ENCODE measurements at places on chromosomes 16 and 17. TPM values are rescaled to one million over a fixed set of nuclear protein-coding genes. Genes with fewer than 3 reads are reported as not detected.

- no peak overlapping the region for H3K4me3 ChIP-seq
- no peaks in the 10 kb centered on the region for H3K4me1 ChIP-seq
- no peak overlapping the region for H3K27ac ChIP-seq
- H3K27me3 ChIP-seq = no peaks in the 10 kb centered on the region
- DNase-seq = no peak
- no peaks in the 10 kb centered on the region for H3K36me3 ChIP-seq
These were observed 266.3 kb downstream of the FOXL1 start for GRCh38 chr16:86844695-86845094.

Gene COPZ2
- 5.5 TPM for total RNA-seq

GRCh38 chr16:84876873-84877606 is 57.3 kb downstream of the CRISPLD2 start:
- no peak for DNase-seq
- no peaks in the 10 kb centered on the region for H3K36me3 ChIP-seq
- H3K27me3 ChIP-seq = no peaks in the 10 kb centered on the region

Gene SOCS1
- total RNA-seq = 8.3 TPM

Gene OTOA
- 0.28 TPM for total RNA-seq

GRCh38 chr16:55369151-55369550 is 45.1 kb downstream of the IRX6 start:
- no peak for DNase-seq
- H3K4me1 ChIP-seq = no peaks in the 10 kb centered on the region
- H3K27ac ChIP-seq = no peak overlapping the region
- no peaks in the 10 kb centered on the region for H3K36me3 ChIP-seq

Gene CRYBA1
- 0.38 TPM for total RNA-seq

GRCh38 chr16:11252482-11252931 is 3.5 kb downstream of the SOCS1 start:
- peak overlapping the region; percentile 62 for H3K27ac ChIP-seq
- H3K4me1 ChIP-seq = peaks cover 16% of the 10 kb centered on the region
- no peak for DNase-seq
- H3K4me3 ChIP-seq = peak overlapping the region; percentile 82

DNA sequence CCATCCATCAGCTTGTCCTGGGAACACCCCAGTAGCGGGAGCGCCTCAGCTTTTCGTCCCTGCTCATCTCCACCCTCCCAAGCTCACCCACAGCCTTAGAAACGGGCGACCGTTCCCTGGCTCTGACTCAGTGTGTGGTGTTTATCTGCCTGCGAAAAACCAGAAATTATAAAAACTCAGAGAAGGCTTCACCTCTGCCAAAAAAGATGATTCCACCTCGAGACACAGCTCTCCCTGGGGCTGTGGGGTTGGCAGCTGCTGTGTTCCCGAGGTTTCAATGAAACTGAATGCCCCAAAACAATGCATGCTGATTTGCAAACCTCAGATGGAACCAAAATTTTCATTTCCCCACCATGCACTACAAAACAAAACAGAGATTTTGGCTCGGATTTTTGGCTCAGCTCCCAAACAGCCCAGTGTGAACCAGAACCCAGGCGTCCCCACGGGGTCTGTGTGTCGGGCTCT is 62.4 kb upstream of the MED9 start:
- DNase-seq = no peak
- no peak overlapping the region for H3K27ac ChIP-seq
- H3K27me3 ChIP-seq = no peaks in the 10 kb centered on the region
- peaks cover 11% of the 10 kb centered on the region for H3K4me1 ChIP-seq
- H3K4me3 ChIP-seq = no peak overlapping the region

DNA sequence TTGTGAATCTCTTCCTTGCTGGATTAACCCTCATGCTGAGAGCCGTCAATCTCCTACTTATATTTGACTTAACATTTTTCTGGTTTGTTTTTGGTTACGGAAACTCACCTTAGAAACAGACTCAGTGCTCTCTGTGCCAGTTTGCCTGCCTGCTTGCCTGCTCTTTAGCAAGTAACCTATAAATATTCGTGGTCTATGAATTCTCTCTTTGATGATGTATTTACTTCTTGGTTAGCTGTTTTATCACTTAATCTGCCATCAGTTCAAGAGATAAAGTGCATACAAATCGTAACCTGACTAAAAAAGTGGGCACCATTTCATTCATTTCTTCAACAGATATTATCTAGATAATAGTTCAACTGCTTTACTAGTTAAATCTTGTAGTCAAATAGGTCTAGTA is 26.7 kb downstream of the CYB5B start:
- DNase-seq = no peak
- peaks cover 7% of the 10 kb centered on the region for H3K36me3 ChIP-seq
- H3K27ac ChIP-seq = no peak overlapping the region
- H3K4me1 ChIP-seq = no peaks in the 10 kb centered on the region
- no peaks in the 10 kb centered on the region for H3K27me3 ChIP-seq

DNA sequence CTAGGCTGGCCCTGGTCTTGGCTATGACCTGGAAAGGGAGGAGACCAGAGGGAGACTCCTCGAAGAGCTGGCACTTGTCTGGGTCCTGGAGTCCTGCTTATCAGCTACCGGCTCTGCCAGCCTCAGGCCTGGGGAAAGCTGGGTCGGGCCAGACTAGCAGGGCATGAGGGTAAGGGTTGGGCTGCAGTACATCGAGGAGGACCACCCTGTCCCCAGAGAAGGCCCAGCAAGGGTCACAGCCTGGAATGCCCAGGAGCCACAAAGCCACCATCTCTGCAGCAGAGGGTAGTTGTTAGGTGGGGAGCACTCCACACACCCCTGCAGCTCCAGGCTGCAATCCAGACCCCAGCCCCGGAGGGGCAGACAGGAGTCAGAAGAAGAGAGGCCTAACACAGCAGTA is 54.0 kb downstream of the SLC6A2 start:
- no peak overlapping the region for H3K27ac ChIP-seq
- H3K4me3 ChIP-seq = no peak overlapping the region
- H3K36me3 ChIP-seq = no peaks in the 10 kb centered on the region
- H3K27me3 ChIP-seq = no peaks in the 10 kb centered on the region

- H3K4me1 ChIP-seq = peaks cover 7% of the 10 kb centered on the region
- H3K27me3 ChIP-seq = no peaks in the 10 kb centered on the region
- no peak overlapping the region for H3K4me3 ChIP-seq
- no peak for DNase-seq
- H3K27ac ChIP-seq = no peak overlapping the region
These were observed 30.8 kb downstream of the NMT1 start for GRCh38 chr17:45091778-45092425.

GRCh38 chr17:65362826-65363225 is 198.6 kb downstream of the AXIN2 start:
- no peak overlapping the region for H3K27ac ChIP-seq
- no peak for DNase-seq
- no peak overlapping the region for H3K4me3 ChIP-seq
- no peaks in the 10 kb centered on the region for H3K4me1 ChIP-seq
- peaks cover 5% of the 10 kb centered on the region for H3K27me3 ChIP-seq
- no peaks in the 10 kb centered on the region for H3K36me3 ChIP-seq

Gene KIF19
- total RNA-seq = 5.2 TPM
